Anterior cingulate cortex (tissue), 58 donors: ENCODE measurements at places on chromosomes 6 and 20.

GRCh38 chr6:38404900-38405556, 234.7 kb downstream of the BTBD9 start:
- no peak for DNase-seq

DNA sequence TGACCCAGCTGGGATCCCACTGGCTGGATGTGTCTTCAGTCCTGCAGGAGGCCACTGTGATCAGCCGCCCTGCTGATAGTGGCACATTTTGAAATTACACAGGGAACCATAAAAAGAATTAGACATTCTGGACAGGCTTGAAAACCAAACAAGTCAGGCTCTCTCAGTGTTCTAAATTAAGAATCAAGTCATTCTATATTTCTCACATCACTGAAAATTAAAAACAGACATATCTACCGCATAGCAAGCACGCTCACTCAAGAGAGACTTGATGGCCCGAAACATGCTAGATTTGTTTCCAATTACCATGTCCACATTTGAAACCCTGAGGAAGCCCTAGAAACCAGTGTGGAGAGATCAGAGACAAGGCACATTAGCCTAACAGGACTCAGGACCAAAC, 57.7 kb downstream of the NFATC2 start:
- no peak for DNase-seq

- no peak for DNase-seq
These were observed 21.3 kb downstream of the RNF217 start for GRCh38 chr6:124983383-124984083.

DNA sequence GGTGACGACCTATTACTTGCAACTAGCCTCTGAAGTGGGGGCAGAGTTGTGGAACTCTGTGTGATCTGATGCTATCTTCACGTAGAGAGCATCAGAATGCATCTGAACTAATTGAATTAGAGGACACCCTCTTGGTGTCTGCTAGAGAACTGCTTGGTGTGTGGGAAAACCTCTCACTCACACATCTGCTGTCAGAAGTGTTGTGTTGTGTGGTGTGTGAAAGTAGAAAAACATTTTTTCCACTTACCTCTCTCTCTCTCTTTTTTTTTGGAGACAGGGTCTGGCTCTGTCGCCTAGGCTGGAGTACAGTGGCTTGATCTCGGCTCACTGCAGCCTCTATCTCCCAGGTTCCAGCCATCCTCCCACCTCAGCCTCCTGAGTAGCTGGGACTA, 90.0 kb downstream of the CHMP4B start:
- no peak for DNase-seq

DNA sequence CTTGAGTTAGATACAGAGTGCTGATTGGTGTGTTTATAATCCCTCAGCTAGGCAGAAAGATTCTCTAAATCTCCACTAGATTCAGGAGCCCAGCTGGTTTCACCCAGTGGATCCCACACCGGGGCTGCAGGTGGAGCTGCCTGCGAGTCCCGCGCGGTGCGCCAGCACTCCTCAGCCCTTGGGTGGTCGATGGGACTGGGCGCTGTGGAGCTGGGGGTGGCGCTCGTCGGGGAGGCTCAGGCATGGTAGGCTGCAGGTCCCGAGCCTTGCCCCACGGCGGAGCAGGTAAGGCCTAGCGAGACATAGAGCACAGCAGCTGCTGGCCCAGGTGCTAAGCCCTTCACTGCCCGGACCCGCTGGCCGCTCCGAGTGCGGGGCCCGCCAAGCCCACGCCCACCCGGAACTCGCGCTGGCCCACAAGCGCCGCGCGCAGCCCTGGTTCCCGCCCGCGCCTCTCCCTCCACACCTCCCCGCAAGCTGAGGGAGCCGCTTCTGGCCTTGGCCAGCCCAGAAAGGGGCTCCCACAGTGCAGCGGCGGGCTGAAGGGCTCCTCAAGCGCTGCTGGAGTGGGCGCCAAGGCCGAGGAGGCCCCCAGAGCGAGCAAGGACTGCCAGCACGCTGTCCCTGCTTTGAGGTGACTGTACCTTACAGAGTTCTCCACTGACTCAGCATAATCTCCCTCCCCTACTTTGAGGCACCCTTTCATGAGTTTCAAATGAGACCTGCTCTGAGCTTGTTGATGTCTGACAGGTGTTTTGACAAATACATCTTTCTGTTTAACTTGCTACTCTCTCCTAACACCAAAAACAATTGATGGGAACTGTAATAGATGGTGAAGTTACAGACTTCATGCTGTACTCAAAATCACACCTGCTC, 3.9 kb upstream of the SSR1 start:
- no peak for DNase-seq
